Hematopoietic multipotent progenitor cell (in vitro differentiated cells): ENCODE measurements at places on chromosomes 4 and X.

DNA sequence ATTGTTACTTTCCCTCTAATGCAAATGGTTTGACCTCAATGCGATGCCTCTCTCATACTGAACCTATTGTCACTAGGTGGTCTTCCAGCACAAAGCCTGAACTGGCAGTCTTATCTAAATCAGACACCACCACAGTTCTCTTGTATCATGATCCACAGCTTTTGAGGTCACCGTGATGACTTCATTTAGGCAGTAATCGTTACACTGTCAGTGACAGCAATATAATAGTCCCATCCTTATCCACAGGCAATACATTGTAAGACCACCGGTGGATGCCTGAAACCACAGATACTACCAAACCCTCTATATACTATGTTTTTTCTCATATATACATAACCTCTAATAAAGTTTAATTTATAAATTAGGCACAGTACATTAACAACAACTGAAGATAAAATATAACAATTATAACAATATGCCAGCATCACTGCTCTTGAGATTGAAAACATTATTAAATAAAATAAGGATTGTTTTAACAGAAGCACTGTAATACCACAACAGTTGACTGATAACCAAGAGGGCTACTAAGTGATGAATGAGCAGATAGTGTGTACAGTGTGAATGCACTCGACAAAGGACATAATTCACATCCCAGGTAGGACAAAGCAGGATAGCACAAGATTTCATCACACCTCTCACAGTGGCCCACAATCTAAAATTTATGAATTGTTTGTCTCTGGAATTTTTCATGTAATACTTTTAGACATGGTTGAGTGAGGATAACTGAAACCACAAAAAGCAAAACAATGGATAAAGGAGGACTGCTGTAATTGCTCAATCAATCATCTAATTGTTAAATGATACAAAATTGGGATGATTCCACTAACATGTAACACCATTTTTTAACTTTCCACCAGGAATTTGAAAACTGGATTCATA is 419.4 kb downstream of the CENPC start:
- DNase-seq = no peak

DNA sequence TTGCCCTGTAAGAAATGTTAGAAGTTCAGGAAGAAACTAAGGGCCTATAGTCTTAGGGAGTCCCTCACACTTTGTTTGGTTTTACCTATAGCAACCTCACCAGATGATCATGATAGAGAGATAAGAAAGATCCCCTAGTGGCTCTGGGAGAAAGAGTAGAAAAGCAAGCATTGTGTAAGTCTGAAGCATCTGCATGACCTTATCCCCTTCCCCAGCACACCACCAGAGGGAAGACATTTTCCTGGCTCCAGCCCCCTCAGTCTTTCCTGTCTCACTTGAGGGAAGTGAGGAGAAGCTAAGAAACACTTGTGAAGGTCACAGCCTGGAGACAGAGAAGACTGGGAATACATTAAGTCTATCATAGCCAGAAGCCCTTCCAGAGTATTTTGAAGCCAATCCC is 154.0 kb downstream of the EVC2 start:
- no peak for DNase-seq

- no peak for DNase-seq
Measured at GRCh38 chr4:116453127-116453526, 632.2 kb downstream of the TRAM1L1 start.

GRCh38 chr4:37666625-37667071 is 19.5 kb downstream of the RELL1 start:
- no peak for DNase-seq

DNA sequence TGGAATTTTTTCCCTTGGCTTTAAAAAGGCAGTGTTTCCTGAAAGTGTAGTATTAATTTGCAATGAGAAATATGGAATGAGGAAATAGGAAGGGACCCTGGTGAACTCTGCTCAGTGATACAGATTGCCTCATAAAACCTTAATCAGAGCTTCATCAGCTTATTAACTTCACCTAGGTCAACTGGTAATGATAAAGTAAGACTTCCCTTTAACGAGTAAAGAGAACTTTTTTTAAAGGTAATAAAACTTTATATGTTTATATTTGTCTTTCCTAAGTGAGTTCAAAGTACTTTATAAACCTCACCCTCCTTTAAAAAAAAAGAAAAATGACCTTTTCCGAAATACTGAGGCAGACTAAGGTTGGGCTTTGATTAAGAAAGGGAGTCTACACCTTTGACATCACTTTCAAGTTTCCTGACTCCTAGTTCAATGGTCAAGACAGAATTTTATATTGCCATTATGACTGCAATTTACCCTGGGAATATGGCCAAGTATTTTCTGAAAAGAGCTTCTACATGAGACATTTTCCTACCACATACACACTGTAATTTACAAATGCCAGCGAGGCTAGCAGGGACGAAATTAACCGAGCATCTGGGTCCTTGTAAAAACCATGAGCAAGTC is 706.3 kb upstream of the TENM3 start:
- no peak for DNase-seq

DNA sequence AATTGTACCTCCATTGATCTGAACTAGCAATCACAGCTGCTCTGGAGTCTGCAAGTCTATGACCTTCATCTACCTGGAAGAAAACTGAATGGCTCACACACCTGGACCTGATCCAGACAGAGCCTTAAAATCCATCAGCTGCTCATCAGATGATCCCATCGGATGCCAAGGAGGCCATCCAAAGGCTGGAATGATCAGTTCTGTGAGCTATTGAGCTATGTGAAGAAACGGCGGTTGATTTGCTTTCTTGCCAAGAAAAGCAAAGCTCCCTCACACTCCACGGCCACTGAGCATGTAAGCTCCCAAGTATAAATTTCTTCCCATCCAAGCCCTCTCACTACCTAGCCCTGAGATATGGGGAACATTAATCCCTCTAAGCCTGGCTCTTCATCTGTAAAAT is 63.1 kb downstream of the RELL1 start:
- DNase-seq = no peak

DNA sequence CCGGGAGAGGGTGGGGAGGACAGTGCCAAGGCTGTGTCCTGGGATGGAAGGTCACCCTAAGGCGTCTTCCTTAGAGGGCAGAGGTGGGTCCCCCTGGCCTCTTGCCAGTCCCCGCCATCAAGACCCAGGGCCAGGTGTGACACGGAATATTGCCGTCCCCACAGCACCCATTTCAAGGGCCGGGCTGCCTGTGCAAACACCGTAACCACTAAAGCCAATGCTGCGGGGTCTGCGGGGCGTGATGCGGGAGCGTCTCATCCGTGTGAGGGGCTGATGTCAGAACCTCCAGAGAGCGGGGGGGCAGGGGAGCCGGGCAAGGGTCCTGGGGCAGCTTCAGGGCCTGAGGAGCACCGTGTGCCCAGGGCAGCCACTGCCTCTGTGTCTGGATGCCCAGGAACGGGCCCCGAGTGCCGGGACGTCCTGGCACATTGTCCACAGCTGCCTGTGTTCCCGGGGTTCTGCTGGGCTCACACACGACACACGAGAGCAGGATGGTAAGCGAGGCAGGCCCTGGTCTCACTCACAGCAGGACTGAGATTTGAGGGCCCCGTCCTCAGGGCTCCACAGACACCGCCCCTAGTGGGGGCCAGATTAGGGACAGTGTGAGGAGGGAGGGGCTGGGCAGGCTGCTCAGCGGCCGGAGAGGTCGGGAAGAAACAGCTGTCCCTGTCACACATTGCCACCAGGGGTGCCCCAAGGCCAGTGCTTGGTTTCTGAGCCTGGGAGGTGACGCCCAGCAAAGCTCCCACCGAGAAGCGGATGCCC is 29.2 kb downstream of the NKX1-1 start:
- DNase-seq = no peak

DNA sequence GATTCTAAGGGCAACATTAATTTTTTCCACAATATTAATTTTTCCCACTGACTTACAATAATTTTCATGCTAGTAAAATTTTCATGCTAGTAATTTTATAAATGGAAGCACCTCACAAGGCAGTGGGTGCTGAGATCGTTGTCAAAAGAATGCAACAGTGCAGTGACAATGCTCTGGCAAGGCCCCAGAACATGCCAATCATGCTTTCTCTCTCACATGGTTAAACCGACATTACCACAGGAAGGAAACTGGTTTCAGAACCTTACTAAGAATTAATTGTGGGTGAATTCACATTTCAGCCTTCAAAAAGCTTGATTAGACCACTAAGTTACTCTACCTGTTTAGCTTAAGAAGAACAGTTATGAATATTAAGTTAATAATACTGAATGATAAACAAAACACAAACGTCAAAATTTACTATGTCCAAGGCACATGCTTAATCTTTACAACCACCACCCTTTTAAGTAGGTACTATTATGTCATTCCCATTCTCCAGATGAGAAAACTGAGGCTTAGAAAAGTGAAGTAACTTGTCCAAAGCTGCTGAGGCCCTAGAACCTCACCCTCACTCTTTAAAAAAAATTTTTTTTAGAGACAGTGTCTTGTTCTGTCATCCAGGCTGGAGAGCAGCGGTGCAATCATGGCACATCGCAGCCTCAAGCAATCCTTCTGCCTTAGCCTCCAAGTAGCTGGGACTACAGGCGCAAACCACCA is 10.0 kb upstream of the OPHN1 start:
- DNase-seq = peak; percentile 33

DNA sequence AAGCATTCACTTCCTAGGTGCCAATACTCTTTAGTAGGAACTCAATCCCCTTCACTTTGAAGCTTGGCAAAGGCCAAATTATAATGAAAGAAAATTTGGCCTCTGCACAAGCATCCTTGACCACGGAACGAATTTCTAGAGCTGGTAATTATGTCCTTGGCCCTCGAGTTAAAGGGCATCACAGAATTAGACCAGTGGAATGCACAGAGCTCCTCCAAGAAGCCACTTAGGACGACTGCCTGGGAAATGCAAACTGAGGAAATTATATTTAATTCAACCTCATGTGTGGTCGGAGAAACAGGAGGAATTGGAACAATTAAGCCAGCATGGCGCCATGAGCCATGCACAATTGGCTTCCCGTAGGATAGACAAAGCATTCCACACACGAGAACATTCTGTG is 59.3 kb downstream of the NLGN4X start:
- DNase-seq = no peak

DNA sequence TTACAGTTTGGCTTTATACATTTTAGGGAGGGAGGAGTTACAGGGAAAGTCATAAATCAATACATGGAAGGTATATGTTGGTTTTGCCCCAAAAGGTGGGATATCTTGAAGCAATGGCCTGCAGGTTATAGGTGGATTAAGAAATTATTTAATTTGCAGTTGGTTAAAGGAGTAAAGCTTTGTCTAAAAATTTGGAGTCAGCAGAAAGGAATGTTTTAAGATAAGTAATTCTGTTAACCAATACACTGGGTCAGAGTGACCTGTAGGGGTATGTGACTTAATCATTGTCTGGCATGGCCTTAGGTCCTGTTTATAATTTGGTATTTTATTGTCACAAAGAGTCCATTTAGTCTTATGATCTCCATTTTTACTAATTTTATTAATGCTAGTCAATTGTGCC is 115.0 kb downstream of the AGTR2 start:
- no peak for DNase-seq

- DNase-seq = no peak
Measured at GRCh38 chrX:13180807-13181206, 136.4 kb upstream of the FAM9C start.

DNA sequence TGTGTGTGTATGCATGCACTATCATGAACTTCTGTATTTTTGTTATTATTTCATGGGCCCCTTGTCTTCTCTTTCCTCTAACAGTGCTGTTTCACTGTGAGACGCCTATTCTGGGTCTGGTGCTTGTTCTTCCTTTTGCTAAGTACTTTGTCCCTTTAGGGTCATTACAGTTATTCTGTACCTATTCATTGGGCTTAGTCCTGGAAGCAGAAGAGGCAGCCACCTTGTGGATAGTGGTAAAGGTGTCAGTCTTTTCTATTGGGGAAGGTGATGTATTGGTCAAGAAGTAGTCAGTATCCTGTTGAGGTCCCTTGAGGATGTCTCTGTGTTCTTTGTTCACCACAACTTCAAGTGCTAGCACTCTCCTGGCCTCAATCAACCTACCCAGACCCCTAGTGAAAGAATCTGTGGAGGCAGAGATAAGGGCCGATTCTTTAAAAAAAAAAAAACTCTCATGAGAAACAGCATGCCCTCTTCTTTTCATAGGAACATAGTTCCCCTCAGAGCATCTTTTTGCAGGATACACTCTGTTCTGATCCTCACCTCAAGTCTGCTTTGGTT is 593.8 kb downstream of the SPRY1 start:
- DNase-seq = peak; percentile 11

DNA sequence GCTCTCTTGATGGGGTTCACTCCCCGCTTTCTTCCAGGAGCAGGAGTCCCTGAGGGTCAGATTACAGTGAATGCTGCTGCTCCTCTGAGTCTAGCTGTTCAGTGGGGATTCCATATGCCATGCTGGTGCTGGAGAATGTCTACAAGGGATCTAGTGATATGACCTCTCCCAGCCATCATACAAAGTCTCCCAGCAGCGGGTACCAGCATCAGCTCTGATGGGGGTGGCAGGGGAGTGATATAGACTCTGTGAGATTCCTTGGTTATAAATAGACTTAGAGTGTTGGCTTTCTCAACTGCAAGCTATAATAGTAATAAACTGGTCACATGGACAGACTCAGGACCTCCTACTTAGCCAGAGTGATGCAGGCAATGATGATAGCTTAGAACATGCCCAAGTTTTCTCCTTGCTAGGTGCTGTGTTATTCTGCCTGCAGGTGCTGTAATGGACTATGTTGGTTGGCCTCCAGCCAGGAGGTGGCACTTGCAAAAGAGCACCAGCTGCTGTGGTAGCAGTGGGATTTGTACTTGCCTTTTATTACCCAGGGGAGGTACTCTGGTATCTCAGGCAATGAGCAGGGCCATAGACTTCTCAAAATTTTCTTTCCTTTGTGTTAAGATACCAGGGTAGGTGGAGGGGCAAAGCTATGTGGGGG is 202.9 kb downstream of the CHIC1 start:
- no peak for DNase-seq

GRCh38 chrX:19602866-19603622 is 87.7 kb upstream of the MAP3K15 start:
- no peak for DNase-seq

DNA sequence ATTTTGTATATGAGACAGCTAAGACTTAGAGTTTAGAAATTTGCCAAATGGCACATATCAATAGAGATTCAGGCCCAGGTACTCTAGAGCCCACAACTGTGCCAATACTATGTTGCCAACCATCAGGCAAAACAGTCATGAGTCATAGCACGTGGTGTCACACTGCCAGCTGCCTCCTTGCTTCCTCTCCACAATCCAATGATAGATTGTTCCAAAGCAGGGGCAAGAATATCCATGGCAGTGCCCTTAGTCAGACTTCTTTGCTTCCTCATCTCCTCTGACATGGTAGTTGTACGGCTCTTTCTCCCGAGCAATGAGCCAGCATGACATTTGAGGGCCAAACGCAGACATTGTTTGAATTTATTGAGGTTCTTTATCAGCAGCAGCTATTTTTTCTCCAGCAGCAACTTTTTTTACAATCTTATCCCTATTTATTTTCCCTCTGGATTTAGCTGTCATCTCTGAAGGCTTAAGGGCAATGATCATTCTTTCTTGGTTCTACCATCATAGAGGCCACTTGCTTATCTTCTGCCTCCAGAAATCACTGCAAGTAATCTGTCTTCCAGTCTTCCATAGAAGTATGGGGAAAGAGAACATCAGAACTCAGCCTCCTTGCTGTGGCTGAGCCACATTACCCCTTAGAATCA is 169.7 kb downstream of the COL4A6 start:
- DNase-seq = peak; percentile 11
